NCI-H526 (cell line): ENCODE measurements at places on chromosomes 6 and 20.

DNA sequence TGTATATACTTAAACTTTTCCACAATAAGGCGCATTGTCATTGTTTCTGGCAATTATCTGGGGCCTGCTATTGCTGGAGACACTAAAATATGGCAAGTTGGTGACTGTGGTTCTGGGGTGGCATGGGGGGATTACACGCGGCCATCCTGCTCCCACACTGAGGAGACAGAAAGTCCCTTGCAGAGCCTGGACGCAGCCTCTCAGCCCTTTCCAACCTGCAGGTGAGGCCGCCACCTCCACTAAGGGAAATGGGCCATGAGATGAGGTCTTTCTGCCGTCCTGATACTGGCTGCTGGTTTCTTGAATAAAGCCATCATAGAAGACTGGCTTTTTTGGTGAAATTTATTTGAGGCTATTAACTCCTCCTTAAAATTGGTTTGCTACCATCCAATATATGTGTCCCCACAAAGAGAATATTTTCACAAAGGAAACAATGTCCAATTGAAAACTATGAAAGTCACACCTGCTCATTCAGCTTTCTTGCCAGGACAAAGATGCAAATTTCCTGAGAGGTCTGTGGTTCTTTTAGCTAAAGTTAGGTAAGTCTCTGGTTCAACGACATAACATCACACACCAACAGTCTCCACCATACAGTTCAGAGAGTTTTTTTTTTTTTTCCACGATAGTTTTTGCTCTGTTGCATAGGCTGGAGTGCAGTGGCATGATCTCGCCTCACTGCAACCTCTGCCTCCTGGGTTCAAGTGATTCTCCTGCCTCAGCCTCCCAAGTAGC lies 13.0 kb downstream of the TXNDC5 start:
- no peak for DNase-seq

- DNase-seq = no peak
Measured at GRCh38 chr20:33640287-33640686, 21.8 kb upstream of the C20orf144 start.

DNA sequence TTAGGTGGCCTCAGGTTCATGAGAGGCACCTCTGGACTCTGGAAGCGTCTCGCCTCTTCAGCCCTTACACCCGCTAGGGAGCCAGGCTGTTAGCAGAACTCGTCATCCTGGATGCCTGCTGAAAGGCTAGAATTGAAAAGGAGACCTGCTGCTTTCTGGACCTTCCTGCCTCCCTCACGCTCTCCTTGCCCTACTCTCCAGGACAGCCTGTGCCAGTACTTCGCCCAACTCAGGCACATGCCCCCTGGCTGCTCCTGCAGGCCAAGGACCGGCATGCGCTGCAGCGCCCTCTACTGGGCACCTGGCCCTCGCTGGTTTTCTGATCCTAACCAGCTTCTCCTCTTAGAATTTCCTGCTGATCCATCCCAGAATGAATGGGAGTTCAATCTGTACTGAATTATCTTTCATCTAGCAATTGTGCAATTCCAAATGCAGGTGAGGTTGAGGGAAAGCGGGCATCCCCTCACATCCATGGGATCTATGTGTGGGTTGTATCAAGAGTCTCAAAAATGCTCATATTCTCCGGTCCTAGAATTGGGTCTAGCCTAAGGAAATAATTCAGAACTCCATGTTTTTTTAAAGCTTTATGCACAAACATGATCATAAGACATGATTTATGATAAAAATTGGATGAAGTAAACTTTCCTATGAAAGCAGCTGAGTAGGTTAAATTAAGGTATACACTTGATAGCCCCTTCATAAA lies 78.0 kb downstream of the PTPN1 start:
- peak; percentile 82 for DNase-seq

DNA sequence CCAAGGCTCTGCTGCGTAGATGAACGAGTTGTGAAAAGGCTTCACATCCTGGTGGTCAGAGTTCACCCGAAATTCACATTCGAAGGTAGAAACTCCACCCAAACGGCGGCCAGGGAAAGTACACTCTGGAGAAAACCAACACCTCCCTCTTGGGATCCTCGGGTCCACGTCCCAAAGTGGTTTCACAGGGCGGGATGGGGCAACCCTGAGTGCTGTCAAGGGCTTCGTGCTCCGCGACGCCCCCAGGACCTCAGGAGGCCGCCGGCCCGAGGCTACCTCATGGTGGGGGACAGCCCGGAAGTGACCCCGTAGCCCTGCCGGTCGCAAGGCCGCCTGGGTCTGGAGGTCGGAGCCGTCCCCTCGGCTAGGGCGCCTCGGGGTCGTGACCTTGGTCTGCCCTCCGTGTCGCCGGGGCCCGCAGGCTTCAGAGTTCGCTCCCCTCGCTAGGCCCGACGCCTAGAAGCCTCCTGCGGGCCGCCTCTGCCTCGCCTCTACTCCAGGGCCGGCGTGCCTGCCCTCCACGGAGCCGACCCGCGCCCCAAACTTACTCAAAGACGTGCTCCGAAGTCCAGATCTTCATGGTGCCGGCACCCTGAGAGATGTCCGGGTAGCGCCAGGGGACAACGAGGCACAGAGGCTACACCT lies at the start of gene PRELID3B:
Gene PRELID3B, minus strand, starts transcription at position 636 of the 645 bp plus-strand sequence. Its CDS starts 56 bp downstream, at position 580.
- peak; percentile 25 for DNase-seq
